Fibroblast of villous mesenchyme (primary cell): ENCODE measurements at places on chromosomes 1 and 21. TPM values are rescaled to one million over a fixed set of nuclear protein-coding genes. Genes with fewer than 3 reads are reported as not detected.

The HOOK1 gene
- not detected in 2 replicates for total RNA-seq

The ECE1 gene
- 127 and 141 TPM in 2 replicates for total RNA-seq

The GJB5 gene
- total RNA-seq = not detected in 2 replicates

The S1PR1 gene
- 9.9 and 12.9 TPM in 2 replicates for total RNA-seq

The RCAN1 gene
- total RNA-seq = 91.5 and 308 TPM in 2 replicates

The UBQLN4 gene
- total RNA-seq = 13.5 and 20.3 TPM in 2 replicates

The ZSWIM5 gene
- 0.43 and 2.3 TPM in 2 replicates for total RNA-seq

The C1orf159 gene
- 6.5 and 7.1 TPM in 2 replicates for total RNA-seq

The MX1 gene
- total RNA-seq = 15.1 and 16.0 TPM in 2 replicates

The FCRL2 gene
- total RNA-seq = not detected in 2 replicates

The SLAMF9 gene
- total RNA-seq = not detected in 2 replicates

The C1orf141 gene
- total RNA-seq = not detected in 2 replicates
